ENCODE measurements at places on chromosomes 7 and 10.

- DNase-seq = no peak
Observed at GRCh38 chr10:93435621-93436397, 46.3 kb downstream of the MYOF start.

- no peak for DNase-seq
Observed at GRCh38 chr10:49331431-49331830, 32.5 kb downstream of the C10orf71 start.

- no peak for DNase-seq
Observed at GRCh38 chr7:16874066-16874465, 7.7 kb downstream of the AGR3 start.

DNA sequence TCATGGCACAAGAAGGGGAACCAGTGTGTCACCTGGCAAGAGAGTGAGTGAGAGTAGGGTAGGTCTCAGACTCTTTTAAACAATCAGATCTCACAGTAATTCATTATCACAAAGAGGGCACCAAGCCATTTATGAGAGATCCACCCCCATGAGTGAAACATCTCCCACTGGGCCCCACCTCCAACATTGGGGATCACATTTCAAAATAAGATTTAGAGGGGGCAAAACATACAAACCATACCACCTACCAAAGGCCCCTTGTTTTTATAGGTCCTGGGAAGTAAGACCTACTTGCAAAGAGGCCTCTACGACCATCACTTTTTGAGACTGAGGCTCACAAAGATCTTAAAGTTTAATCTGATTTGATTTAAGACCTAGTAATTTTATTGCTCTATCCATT lies 134.9 kb downstream of the NRCAM start:
- DNase-seq = no peak

DNA sequence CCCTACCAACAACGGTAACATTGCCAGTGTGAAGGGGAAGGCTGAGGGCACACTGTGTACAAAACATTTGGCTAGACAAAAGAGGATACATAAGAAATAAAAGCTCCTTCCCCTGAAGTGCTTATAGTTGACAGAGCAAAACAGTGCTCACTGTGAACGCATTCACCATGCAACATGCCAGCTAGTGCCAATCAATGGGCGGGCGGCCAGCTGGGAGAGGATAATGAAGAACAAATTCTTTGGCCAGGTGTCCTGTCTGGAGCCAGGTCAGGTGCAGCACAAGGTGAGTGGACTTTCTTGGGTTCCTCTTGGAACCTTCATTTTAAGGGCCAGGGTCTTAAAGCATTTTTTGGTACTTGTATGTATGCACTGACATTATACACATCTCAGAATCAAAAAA lies 106.1 kb downstream of the ICA1 start:
- DNase-seq = no peak

GRCh38 chr10:17708821-17709220 lies 43.2 kb upstream of the TMEM236 start:
- no peak for DNase-seq

DNA sequence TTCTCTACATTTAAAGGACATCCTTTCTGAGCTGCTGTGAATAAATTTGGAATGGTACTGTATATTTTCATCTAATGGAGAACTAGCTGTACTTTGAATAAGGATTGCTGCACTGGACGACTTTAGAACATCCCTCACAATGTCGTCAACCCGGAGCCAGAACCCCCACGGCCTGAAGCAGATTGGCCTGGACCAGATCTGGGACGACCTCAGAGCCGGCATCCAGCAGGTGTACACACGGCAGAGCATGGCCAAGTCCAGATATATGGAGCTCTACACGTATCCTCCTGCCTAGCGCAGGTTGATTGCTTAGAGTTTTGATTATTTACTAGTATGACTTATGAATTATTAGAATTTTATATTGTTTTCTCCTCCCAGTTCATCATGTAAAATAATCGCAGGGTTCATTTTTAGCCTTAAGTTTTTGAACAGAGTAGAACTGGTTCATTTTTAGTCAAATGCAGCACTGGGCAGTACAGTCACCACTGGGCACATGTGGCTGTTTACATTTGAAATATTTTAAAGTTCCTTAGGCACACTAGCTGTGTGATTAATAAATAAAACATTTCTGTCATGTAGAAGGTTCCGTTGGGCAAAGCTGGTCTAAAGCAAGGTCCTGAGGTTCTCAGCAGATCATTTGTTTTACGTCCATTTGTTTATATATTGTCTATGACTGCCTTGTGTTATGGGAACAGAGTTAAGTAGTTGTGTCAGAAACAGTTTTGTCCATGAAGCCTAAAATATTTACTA lies 31.5 kb downstream of the CUL1 start:
- no peak for DNase-seq

DNA sequence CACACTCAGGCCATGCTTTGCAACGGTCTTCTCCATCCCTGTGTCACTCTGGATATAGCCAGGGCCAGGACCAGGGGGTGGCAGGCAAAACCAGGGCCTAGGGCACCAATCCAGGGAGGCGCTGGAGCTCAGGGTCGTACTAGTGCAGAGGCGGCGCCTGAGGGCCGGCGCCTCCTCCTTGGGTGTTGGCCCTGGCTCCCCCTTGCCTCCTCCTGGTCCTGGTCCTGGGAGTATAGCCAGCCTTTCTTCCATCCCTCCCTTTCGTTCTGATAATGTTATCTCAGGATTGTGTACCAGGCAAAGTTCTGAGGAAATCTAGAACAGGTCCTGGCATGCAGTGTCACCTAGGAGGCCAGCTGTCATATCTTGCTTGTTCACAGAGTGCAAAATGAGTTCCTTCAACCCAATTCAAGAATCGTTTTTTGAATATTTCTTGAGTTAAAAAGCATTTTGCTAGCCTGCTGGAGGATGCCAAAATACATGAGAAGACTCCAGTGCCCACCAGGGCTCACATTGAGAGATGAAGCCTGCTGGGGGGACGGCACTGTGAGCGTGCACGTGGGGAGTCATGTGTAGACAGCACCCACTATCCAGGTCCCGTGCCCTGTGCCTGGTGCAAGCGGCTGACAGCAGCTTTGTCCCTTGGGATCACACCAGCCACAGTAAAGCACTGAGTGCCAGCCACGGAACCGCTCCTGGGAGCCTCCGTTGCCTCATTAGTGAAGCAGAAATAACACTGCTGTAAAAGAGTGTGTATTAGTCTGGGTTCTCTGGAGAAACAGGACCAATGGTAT lies 106.9 kb upstream of the C7orf33 start:
- DNase-seq = no peak

GRCh38 chr10:19651549-19651948 lies 164.7 kb upstream of the PLXDC2 start:
- no peak for DNase-seq

DNA sequence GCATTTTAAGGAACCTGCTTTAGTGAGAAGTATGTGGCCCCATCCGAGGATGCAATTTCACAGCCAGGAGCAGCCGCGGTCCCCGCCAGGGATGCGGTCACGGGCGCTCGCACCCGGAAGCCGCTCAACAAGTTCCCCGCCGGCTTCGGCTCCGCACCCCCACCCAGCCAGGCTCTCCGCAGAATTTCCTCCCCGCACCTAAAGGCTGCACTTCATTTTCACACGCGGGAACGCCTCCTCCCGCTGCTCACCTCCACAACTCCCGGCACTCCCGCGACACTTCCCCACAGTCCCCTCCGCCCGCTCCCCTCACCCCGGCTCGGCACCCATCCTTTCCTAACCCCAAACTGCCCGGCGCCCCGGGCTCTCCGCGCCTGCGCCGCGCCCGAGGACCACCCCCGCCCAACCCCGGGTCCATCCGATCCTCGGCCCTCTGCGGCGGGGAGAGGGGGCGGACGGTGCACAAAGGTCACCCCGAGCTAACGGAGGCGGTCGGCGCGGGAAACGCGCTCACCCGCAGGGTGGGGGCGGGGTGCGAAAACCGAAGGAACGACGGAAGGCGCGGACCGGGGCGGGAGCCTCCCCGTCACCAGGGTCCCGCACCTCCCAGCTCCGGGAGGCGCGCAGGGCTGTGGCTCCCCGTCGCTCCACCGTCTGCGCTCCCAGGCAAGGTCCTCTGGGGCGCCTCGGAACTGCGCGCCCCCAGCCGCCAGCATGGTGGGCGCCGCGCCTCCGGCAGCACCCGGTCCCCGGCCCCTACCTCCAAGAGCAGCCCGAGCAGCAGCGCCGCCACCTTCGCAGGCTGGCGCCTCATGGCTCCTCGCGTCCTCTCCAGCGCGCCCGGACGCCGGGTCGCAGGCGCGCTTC lies 558 bp downstream of the VOPP1 start:
- DNase-seq = peak; percentile 68

DNA sequence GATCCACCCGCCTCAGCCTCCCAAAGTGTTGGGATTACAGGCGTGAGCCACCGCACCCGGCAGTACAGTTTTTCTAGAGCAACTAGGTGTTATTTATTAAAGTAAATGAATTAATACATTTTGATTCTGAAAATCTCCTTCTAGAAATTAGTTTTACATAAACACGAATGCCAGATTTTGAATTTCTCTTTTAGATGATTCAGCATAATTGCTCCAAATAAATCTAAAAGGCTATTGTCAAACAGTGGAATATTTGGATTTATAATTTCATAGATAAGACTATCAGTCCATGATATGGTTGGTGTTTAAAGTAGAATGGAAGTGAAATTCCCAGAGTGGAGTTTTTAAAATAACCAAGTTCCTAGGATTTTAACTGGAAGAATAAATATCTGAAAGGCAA lies 1.5 kb upstream of the PHF14 start:
- no peak for DNase-seq
